ENCODE measurements at places on chromosomes 3 and 15.
A peak's percentile ranks its signal among the peaks of the same experiment; 100 is the strongest.

- DNase-seq = peak; percentile 40
Measured at GRCh38 chr3:127800508-127800907, 21.8 kb downstream of the MGLL start.

DNA sequence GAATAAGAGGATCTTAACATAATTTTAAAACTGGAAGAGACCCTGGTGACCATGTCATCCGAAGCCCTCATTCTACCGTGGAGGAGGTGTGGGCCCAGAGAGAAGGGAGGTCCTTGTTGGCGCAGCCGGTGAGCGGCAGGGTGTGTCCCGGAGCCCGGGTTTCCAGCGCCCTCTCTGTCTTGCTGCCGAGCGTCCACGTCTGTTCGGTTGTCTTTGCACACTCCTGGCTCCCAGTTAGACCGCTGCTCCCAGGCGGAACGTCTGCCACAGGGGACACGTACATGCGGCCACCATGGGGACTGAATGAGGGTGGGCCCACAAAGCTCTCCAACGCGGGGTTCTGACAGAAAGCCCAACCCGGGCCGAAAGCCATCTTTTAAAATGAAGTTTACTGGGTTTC, 6.6 kb upstream of the MUC4 start:
- no peak for DNase-seq

DNA sequence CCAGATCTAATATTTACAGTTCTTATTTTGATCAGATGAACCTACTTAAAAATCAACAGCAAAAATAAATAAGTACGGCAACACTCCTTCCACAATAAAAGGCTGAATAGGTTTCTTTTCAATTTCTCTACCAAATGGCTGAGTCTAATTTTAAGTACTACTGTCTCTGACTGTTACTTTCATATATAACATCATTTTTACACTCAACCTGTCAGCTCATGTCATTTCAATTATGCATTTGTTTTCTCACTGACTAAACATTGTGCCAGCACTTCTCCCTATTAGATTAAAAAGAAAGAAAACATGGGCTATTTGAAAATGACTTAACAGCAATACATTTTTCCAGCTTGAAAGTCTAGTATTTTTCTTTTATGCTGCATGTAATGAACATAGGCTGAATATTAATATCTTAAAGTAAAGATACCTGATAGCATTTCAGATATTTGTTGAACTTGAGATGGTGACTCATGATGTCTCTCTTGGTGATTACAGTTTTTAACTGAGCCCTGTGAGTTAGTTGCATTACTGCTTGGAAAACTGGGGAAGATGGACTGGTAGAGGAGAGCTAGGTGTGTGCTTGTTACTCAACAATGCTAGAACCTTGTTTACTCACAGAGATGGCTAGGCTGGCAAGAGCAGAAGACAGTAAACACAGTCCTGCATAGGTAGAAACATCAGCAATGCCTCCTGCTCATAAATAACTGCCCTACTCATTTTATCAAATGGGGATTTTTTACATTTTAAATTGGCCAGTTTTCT, 73.9 kb downstream of the PEX5L start:
- DNase-seq = no peak

- DNase-seq = peak; percentile 9
Measured at GRCh38 chr15:45704329-45705249, 69.8 kb downstream of the SQOR start.

DNA sequence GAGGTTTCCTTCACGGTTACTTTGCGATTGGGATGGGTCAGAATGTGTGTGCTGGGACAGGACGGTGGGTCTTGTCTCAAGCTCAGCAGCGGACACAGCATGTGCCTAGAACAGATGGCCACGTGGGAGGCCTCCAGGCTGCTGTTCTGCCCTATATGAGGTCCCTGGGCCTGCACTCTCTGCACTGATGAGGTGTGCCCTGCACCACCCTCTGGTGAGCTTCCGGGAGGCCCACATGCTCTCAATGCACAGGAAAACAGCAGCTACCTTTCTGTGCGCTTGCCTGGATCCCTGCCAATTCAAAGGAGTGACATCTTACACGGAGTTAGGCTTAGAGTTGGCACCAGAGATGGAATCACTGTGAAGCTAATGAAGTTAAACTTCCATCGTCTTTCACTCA, 59.8 kb downstream of the BOC start:
- no peak for DNase-seq

DNA sequence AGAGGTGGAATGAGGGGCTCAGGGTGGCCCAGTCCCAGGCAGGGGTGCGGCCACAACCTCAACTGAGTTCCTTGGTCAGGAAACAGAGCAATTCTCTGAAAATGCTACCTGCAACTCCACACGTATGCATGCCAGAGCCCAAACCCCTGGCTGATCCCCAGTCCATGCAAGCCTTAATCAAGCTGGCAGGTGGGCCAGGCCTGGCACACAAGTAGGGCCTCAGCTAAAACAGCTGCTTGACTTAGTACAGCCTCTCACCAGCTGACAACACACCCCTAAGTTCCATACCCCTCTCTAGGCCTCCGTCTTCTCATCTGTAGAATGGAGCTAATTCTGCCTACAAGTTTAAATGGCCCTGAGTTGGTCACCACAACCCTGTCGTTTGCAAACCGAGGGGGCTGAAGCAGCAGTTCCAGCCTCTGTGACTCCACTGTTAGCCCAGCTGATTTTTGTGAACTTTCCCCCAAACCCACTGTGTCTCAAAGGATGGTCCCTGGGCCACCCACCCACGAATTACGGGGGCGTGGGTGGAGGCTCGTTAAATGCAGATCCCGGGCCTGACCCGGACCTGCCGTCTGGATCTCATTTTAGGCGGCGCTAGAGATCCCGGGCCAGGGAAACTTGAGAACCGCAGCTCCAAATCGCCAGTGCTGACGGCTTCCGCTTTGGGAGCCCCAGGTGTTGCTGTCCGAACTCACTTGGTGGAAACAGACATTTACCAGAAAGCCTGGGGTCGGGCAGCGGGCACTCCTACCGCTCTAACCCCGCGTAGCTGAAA, 927 bp downstream of the CHDH start:
- no peak for DNase-seq

DNA sequence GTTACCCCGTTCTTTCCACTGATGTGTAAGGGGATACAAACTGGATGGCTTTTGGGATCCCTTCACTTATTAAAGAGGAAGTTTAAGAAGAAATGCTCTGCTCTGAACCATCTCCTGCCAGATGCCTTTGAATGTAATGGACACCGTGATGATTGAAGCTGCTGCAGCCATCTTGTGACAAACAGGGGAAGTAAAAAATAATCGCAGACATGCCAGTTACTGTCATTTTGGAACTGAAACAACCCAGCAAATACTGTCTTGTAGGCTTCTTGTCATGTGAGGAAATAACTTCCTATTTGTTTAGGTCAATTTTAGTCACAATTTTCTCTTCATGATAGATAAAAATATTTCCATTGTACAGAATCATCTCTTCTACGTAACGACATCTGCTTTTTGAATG, 224.0 kb downstream of the CHL1 start:
- DNase-seq = no peak

- DNase-seq = no peak
Measured at GRCh38 chr3:58234516-58234931, 3.1 kb upstream of the ABHD6 start.

DNA sequence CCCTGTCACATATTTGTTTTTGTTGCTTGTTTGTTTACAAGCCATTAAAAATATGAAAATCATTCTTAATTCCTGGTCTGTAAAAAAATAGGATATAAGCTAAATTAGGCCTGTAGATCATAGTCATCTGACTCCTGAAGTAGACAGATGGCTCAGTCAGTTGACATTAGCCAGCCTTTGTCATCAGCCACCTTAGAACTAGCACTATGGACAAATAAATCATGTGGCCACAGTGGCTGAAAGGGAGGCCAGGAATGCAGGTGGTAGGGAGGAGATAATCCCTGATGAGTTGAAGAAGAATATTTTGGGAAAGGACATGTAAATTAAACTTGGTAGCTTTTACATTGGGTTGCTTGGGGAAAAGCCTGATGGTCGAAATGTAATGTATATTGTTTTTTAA, 1544.9 kb downstream of the SI start:
- no peak for DNase-seq
